ENCODE measurements at places on chromosomes 1 and 21. TPM values are rescaled to one million over a fixed set of nuclear protein-coding genes. Genes with fewer than 3 reads are reported as not detected.

DNA sequence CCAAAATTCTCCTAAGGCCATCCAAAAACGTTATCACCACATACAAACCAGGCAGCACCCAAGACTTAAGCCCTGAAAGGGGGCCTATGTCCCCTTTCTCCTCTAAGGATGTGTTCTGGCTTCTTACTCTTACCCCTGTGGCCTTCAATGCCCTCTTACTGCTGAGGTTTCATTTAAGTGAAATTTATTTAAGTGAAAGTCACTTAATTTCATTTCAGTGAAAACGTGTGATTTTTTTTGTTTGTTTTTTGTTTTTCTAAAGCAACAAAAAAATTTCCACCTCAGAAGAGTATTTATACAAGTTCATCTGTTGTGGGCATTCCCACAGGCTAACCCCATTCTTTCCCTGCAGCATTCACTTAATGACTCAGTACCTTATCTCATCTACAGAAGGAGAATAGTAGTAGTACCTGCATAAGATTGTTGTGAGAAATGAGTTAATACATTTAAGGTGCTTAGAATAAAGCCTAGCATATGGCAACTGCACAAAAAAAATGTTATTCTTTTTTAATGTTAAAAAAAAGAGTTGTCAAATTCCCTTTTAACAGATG is 220.6 kb downstream of the CHRM3 start:
- no peak for DNase-seq

- DNase-seq: no peak
Measured at GRCh38 chr1:94544706-94545490, 3.3 kb upstream of the F3 start.

Gene TNFRSF9
- 0.42 TPM for total RNA-seq

Gene TDRD5
- not detected for total RNA-seq

Gene XKR8
- 3.8 TPM for total RNA-seq

- no peak for DNase-seq
Measured at GRCh38 chr1:67652800-67653199, 32.2 kb upstream of the GADD45A start.

Gene ZNF648
- 0.17 TPM for total RNA-seq

- no peak for DNase-seq
Measured at GRCh38 chr1:22636927-22637326, 499 bp downstream of the C1QA start.

Gene RAB3B
- total RNA-seq: 0.49 TPM

DNA sequence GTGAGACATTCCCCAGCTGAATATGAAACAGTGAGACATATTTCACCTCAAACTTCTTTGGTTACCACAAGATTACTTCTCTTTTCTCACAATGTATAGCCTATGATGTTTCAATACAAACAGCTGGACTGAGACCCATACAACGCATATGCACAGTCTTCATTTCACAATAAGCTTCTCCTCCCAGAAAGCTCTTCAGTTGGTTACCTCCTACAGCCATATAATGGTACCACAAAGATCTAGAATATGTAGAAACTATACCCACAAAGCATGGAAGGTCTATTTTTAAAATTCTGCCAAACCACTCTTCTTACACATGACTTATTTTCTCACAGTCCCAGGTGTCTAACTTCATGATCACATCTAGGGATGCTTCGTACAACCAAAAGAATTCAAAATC is 70.8 kb downstream of the JAK1 start:
- DNase-seq: no peak

GRCh38 chr1:241844593-241844992 is 3.4 kb upstream of the EXO1 start:
- no peak for DNase-seq

Gene LPAR3
- total RNA-seq: 14.0 TPM

DNA sequence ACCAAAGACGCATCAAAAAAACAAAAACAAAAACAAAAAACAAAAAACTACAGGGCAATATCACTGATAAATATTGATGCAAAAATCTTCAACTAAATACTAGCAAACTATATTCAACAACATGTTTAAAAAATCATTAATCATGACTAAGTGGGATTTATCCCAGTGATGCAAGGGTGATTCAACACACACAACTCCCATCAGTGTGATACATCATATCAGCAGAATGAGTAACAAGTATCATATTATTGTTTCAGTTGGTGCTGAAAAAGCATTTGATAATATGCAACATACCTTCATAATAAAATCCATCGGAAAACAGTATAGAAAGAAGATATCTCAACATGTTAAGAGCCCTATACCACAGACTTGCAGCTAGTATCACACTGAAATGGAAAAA is 953.0 kb downstream of the AMY1C start:
- no peak for DNase-seq

Gene MATN1
- not detected for total RNA-seq

Gene ACKR1
- total RNA-seq: not detected

DNA sequence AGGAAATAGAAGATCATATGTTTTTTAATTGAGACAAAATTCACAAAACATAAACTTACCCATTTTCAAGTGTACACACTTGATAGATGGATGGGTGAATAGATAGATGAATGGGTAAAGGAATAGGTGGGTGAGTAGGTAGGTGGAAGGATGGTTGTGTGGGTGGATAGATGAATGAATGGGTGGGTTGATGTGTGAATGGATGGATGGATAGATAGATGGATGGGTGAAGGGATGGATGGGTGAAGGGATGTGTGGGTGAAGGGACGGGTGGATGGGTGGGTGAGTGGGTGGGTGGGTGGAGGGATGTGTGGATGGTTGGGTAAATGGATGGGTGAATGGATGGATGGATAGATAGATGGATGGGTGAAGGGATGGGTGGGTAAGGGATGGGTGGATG is 86.1 kb upstream of the KCND3 start:
- DNase-seq: no peak

DNA sequence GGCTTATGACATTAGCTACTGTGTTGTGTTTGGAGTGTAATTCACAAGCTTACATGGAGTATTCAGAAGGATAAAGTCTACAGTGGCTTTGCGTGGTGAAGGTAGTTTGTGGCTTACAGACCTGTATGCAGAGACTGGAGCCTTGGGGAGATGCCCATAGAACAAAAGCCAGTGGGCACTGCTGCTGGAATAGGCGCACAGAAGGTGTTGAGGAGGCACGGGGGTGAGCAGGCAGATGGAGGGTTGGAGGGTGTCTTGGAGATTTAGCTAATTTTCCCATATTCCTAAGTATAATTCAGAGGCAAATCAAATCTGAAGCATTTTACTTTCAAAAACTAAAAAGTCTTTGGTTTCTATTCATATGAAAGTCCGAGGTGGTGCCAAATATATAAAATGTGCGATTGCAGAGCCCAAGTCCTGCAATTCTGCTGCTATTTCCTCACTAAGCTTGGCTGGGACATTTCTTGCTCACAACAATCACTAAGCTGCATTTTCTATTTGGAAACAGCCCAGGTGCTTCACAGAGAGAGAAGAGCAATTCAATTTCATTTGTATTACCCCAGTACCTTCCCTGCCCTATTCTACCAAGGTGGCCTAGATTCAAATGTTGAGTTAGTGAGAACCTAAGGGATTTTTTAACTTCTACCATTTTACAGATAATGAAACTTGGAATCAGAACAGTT is 48.5 kb downstream of the FH start:
- no peak for DNase-seq

- DNase-seq: peak; percentile 51
Measured at GRCh38 chr1:162168261-162168660, 98.8 kb downstream of the NOS1AP start.

Gene ACTA1
- total RNA-seq: 0.45 TPM

GRCh38 chr1:177744906-177745305 is 225.0 kb downstream of the SEC16B start:
- DNase-seq: no peak

DNA sequence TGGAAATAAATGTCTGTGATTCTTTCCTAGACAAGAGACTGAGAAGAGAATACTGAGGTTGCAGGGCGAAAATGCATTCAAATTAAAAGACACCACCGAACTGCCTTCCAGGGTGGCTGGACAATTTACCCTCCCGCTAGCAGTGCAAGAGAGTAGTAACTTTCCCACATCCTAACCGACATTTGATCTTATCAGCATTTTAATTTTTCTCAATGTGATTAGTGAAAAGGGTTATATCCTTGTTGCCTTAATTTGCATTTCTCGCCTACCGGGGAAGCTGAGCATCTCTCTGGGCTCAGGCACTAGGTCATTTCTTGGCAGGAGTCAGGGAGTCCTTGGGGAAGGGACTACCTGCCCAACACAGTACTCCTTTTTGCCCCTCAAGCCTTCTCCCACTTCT is 2.8 kb downstream of the TNFRSF8 start:
- no peak for DNase-seq

- DNase-seq: no peak
Measured at GRCh38 chr21:44515359-44516165, 24.4 kb downstream of the KRTAP10-1 start.

Gene PUSL1
- total RNA-seq: 22.7 TPM

DNA sequence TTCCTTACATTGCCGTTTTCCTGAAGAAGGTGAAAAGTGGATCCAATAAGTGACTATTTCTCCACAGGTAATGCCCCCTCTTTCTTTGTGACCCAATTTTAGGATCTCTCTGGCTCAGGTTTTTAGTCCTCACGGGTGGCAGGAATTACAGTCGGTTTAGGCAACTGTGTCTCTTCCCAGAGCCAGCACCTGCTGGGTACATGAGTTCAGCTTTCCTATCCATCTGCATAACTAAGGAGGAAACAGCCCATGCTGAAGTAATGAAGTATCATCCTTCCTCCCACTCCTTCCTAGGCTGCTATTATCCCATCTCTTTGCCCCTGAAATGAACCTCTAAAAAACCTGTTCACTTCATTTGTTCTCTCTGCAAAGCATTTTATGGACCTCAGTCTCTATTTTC is 544.6 kb downstream of the NEGR1 start:
- no peak for DNase-seq

- peak; percentile 69 for DNase-seq
Measured at GRCh38 chr1:239814306-239814881, 277.3 kb upstream of the FMN2 start.

Gene RAP1GAP
- 26.8 TPM for total RNA-seq

Gene BNIPL
- 1.2 TPM for total RNA-seq

Gene CCDC30
- 5.1 TPM for total RNA-seq

Gene CSF3R
- total RNA-seq: not detected

- no peak for DNase-seq
Measured at GRCh38 chr1:225418059-225418458, 9.8 kb downstream of the LBR start.

Gene ASTN1
- not detected for total RNA-seq

GRCh38 chr1:30603081-30603858 is 120.1 kb downstream of the MATN1 start:
- no peak for DNase-seq

GRCh38 chr1:164769486-164770130 is 210.6 kb downstream of the PBX1 start:
- no peak for DNase-seq

Gene FCER1G
- total RNA-seq: not detected

GRCh38 chr1:100219883-100220282 is 29.8 kb downstream of the DBT start:
- DNase-seq: no peak

All from Calu3 (cell line).